ENCODE measurements at places on chromosomes 3 and 15.

- DNase-seq = no peak
These were observed 678.5 kb downstream of the NR2F2 start for GRCh38 chr15:97009031-97009431.

DNA sequence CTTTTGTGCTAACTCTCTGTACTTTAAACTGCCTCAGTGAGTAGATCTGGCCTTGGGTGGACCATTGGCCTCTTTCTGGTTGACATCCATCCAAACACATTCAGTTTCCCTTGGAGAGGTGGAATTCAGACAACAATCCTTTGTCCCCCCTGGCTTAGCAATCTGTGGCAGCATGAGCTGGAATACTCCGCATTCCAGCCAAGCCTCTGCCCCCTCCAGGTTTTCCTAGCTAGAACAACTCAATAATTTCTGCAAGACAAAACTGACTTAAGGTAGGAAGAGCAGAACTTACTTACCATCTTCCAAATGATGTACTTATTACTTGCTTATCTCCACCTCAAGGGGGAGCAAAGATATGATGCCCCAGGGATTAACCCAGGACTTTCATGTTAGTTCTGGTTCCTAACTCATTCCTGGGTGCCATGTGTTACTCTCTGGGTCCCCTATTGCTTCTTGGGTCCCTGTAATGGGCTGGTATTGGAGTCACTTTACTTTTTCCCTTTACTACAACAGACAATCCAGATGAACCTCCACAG is 21.8 kb upstream of the IL16 start:
- DNase-seq = no peak

DNA sequence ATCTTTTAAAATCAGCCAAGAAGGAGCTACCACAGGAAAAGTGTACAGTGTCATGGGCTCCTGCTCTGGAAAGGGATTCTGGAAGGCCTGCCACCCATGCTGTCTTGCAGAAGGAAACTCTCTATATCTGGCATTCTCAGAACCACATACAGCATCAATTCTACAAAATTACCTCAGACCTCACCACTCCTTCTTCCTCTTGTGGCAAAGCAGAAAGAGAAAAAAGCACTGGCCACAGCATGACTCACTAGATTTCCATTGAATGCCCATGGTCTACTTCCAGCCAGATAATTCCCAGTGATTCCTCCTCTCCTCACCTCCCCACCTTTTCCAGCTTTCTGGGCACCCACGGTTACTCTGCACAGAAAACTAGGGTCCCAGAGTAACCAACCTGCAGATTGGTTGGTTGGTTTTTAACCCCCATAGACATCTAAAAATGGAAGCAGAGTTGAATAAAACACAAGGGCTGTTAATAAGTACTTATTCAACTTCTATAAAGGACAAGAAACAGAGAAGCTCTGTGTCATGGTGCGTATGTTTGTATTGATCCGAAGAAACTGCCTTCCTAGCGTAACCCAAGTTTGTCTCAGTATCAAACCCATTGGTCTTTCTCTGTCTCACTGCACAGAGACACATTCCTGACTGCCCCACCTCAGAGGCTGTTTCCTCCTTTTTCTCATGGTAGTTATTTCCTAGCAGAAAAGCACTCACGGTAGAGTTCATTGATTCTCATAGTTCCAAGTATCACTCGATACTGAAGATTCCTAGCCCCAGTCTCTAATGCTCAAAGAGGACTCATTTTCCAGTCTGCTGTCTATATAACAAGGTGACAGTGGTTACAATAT is 67.7 kb downstream of the LDHAL6B start:
- DNase-seq = no peak

GRCh38 chr3:243356-243725 is 46.8 kb downstream of the CHL1 start:
- DNase-seq = no peak

DNA sequence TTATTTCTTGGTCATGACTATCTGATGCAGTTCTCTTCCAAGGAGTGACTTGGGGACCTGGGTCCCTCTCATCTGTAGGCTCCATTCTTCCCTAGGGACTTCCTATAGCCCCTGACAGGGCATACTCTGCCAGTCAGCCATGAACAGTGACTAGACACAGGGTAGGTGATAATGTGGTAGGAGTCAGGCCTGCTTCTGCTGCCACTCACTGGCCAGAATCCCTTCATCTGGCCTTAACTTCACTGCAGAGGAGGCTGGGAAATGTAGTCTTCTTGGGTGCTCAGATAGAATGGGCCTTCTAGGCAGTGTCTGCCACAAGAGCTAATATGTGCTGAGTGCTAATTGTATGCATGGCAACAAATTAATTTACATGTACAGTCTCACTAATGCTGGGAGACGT is 84.5 kb downstream of the CACNA2D3 start:
- DNase-seq = no peak

DNA sequence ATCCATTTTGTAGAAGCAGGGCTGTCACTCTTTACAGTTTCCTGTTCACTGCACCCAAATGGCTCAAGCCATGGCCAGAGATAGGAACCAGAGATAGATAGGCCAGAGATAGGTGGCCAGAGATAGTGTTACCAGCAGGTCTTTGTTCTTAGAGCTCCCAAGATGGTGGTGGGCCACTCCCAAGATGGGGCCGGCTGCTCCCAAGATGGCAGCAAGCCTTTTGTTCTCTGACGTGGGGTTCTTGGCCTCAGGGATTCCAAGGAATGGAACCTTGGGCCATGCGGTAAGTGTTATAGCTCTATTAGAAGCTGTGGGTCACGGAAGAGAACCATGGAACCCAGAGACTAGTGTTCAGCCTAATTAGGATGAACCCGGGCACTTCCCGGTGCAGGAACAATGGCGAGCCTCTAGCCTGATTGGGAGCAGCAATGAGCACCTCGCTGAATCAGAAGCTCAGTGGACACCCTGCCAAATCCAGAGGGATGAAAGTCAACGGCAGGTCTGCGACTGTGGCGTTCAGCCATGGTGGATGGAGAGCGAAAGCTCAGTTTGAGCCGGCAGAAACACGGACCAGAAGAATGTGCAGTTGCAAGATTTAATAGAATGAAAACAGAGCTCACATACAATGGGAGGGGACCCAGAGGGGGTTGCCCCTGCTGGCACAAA is 45.0 kb upstream of the CD96 start:
- DNase-seq = no peak

DNA sequence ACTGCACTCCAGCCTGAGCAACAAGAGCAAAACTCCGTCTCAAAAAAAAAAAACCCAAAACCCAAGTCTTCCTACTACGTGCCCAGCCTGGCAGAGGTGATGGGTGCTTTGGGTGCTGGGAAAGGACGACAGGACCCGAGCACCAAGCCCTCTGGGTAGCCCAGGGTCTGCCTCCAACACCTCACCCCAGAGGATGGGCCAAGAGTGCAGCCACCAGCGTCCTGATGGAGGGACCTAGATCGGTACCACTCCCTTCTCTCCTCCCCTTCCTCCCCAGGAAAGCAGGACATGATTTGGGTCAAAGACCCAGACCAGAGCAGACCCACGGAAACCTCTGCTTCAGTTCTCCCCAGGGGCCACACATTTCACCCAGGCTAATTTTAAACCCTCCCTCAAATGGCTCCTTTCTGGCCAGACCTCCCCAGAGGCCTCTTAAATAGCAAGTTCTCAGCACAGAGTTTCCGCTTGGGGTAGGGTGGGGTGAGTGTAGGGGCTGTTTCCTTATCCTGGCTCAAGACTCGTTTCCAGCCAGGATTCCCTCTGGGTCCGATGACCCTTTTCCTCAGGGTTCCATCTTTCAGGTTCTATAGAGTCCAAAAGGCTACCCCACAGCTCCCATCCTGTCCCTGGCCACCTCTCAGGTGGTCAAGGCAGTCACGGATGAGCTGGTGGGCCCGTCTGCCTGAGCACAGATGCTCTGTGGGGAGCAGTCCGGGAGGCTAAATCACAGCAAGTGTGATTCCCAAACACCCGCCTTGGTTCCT is 20.5 kb downstream of the RBPMS2 start:
- DNase-seq = no peak

DNA sequence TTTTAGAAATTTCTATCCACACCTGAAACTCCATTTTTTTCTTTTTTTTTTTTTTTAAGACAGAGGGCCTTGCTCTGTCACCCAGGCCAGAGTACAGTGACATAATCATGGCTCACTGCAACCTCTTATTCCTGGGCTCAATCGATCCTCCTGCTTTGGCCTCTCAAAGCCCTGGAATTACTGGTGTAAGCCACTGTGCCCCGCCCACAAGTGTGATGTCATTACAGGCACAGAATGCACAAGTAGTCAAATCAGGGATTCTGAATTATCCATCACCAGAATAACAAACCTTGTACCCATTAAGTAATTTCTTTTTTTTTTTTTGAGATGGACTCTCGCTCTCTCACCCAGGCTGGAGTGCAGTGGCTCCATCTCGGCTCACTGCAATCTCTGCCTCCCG is 1.9 kb downstream of the UQCRC1 start:
- DNase-seq = no peak

DNA sequence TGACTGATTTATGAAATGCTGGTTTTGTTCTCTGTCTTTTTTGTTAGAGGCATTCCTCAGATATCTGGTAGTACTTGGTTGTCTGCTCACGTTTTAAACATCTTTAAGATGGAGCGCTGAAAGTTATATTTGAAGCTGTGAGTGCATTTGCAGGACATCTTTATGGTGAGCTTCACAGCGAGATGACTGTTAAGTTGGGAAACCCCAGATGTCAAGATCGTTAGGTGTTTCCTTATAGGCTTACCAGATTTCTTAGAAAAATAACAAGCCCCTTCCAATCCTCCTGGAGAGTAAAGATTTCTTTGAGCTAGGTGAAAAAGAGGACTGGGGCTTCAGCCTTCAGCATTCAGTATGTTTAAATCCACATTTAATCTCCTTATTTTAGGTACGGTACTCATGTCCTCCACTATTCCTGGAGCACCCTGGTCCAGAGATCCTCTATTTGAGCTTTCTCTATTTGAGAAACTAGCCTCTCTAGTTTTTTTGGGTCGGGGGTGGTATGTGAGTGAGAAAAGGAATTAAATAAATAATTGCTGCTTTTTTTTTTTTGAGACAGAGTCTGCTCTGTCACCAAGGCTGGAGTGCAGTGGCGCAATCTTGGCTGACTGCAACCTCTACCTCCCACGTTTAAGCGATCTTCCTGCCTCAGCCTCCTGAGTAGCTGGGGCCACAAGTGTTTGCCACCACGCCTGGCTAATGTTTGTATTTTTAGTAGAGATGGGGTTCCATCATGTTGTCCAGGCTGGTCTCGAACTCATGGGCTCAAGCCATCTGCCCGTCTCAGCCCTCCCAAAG is 72.3 kb downstream of the ZNF609 start:
- no peak for DNase-seq

GRCh38 chr3:38644016-38644661 is 5.3 kb downstream of the SCN5A start:
- DNase-seq = no peak

GRCh38 chr15:67805008-67805665 is 20.2 kb upstream of the SKOR1 start:
- no peak for DNase-seq

GRCh38 chr15:64503640-64504039 is 43.3 kb downstream of the ZNF609 start:
- no peak for DNase-seq
